ENCODE measurements at places on chromosomes 13 and 19.

GRCh38 chr19:10945264-10945663, 15.6 kb upstream of the SMARCA4 start:
- no peak for DNase-seq

DNA sequence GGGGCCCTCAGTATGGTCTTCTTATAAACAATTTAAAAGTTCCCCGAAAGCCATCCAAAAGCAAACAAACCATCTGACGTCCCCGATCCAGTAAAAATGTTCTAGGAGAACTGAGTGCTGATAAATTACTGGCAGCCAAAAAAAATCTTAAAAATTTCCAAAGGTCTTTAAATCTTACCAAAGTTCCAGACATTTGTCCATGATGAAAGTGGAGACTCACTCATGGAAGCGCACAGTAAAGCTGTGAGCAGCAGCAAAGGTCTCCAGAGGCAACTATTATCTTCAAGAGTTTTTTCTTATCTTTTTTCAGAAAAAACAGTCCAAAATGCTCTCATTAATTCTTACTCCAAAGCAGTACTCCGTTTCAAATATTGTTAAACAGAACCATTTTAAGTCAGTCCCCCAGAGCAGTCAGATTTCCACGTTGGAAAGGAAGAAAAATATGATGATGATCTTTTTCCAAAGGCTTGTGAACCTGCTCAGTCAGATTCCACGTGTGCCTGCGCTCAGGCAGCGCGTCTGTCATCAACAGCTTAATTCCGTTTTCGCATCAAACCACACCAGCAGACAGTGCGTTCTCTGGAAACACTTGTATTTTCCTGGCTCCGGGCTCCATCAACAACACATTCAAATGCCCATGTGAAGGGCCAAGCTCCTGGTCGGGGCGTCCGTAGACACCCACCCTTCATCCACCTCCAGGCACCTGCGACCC, 85.4 kb downstream of the COL4A1 start:
- DNase-seq: peak; percentile 74

GRCh38 chr19:30088567-30088966, 146.5 kb downstream of the URI1 start:
- DNase-seq: no peak

- no peak for DNase-seq
Observed at GRCh38 chr19:1222394-1222793, 15.4 kb downstream of the CBARP start.

- DNase-seq: no peak
Observed at GRCh38 chr13:106098778-106099177, 436.7 kb downstream of the EFNB2 start.

GRCh38 chr13:22287343-22287920, 616.6 kb downstream of the FGF9 start:
- no peak for DNase-seq

GRCh38 chr19:19409205-19409604, 3.7 kb downstream of the GATAD2A start:
- no peak for DNase-seq

- peak; percentile 51 for DNase-seq
Observed at GRCh38 chr13:87274209-87274819, 396.9 kb upstream of the SLITRK5 start.

DNA sequence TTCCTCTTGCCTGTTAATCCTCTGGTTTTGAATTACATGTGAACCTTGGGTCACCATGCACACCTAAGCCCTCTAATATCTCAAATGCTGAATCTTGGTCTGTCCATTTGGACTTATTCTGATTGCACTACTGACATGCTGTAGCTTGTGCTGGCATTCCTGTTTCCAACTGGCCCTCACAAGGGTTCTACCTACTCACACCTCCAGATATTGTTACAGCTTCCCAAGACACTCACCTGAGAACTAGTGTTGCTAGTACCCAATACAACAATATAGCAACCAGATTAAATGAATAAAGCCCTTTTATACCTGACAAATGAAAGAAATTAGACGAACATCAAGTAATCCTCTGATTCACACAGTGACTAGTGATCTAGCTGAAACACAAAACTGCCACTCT, 16.6 kb downstream of the TEX30 start:
- no peak for DNase-seq

DNA sequence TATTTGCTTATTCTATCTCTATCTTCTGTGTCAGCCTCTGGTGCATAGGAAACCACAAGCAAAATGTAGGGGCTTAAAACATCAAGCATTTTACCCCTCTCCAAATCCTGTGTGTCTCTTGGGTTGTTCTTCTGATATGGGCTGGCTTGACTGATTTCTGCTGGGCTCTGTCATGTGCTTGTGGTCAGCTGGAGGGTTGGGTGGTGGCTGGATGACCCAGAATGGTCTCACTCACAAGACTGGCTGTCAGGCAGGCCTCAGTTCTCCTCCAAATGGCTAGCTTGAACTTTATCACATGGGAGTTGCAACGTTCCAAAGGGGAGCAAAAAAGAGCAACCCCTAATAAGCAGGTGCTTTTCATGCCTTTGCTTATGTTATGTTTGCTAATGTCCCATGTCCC, 9.6 kb upstream of the LYPD5 start:
- no peak for DNase-seq

DNA sequence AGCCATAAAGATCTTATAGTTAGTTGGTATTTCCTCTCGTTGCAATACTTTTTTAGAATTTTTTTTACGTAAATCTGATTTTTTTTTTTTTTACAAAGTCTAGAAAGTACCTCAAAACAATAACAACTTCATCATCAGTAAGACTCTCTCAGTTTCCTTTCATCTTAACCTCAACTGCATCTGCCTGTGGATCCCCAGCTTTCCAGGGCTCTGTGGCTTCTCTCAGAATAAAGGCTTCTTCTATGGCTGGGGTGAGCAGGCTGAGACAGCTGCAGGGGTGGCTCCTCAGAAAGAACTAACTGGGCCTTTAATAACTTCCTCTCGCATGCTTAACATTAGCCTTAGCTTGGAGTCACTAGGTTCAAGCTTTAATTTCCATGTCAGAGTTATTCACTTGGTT, 4.2 kb downstream of the ZNF506 start:
- no peak for DNase-seq

- peak; percentile 86 for DNase-seq
Observed at GRCh38 chr13:67175836-67176459, 54.2 kb downstream of the PCDH9 start.

- no peak for DNase-seq
Observed at GRCh38 chr13:107518292-107518691, 697.0 kb downstream of the LIG4 start.

DNA sequence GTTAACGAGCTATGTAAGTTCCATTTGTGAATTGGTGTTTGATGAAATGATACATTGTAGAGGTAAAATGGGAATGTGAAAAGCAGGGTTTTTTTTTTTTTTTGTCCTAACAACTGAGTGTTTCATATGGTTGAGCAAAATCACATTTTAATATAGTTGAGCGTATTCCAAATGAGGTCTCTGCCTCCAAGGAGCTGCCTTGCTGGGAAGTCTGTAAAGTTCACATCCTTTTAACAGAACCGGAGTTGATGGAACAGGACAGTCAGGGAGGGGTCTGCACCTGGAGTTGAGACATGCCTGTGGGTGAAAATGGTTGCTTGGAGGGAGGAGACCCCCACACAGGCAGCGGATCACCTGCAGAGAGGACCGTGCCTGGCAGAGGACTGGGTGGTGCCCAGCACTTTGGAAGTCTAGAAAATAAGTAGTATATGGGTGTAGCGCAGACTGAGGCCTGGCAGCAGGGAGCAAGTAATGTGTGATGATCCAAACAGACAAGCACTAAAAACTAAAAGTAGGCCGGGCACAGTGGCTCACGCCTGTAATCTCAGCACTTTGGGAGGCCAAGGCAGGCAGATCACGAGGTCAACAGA, 75.2 kb upstream of the UBAC2 start:
- DNase-seq: no peak

- no peak for DNase-seq
Observed at GRCh38 chr13:105343134-105343806, 1192.2 kb downstream of the EFNB2 start.

DNA sequence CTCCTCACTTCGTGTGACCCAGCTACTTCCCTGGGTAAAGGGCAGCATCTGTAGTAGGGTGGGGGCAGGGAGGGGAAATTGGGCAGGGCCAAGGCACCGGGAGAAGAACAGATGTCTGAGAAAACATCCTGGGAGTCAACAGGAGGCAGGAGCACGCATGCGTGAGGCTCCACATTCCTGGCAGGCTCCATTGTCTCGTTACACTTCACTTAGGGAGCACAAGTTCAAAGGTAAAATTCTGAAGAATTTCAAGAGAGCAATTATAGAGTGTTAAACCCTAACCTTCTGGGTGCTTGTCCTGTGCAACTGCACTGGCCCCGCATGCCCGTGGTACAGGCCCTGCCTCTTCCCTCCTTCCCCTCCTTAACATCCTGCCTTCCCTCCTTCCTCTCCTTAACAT, 79.6 kb upstream of the POMP start:
- no peak for DNase-seq

DNA sequence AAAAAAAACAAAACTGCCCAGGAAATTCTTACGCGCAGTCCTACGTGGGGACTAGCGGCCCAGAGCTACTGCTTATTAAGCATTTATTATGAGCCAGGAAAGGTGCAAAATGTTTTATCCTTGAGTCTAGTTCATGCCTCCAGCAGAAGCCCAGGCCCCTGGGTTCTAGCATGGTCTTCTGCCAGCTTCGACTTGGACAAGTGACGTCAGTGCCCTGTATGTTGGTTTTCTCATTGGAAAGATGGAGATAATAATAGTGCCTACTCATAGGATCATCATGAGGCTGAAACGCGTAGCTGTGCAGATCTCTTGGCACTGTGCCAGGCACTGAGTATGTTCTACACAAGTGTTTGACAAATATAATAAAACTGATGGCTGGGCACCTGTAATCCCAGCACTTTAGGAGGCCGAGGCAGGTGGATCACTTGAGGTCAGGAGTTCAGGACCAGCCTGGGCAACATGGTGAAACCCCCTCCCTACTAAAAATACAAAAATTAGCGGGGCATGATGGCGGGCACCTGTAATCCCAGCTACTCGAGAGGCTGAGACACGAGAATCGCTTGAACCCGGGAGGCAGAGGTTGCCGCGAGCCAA, 12.4 kb upstream of the SULT2B1 start:
- peak; percentile 98 for DNase-seq

- peak; percentile 33 for DNase-seq
Observed at GRCh38 chr13:21671620-21672286, 880 bp downstream of the FGF9 start.

DNA sequence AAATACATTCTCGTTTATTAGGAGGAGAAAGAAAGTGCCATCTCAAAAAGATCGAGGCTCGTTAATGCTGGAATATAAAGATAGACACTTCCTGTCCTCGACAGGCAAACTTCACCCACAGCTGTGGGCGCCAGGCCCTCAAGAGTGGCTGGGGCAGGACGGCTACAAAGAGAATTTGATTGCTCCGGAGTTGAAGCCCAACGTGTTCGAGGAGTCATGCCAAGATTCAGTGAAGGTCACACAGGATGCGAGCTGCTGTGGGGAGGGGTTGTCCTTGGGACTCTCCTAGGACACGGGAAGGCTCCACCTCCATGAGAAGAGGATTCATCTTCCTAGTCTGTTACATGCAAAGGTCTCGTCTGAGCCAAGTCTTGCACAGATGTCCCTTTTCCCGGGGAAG, 16.3 kb upstream of the PTPRS start:
- no peak for DNase-seq

DNA sequence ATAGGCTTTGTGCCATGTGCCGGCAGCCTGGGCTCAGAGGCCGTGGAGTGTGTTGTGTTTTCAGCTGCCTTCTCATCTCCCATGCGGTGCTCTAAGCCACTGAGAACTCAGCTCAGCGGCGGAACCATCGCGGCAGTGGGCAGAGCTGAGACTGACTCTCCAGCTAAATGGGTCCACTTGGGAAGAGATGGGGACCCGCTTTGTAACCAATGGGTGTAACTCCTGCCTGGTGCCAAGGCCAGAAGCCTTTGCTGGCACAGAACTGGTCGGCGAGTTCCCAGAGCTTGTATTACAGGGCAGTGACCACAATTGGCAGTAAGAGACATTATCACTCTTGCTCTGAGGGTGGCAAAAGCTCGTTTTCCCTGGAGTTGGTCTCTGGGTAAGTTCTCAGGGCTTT, 183.0 kb downstream of the STK24 start:
- no peak for DNase-seq

GRCh38 chr13:93959796-93960533, 519.5 kb downstream of the DCT start:
- no peak for DNase-seq

DNA sequence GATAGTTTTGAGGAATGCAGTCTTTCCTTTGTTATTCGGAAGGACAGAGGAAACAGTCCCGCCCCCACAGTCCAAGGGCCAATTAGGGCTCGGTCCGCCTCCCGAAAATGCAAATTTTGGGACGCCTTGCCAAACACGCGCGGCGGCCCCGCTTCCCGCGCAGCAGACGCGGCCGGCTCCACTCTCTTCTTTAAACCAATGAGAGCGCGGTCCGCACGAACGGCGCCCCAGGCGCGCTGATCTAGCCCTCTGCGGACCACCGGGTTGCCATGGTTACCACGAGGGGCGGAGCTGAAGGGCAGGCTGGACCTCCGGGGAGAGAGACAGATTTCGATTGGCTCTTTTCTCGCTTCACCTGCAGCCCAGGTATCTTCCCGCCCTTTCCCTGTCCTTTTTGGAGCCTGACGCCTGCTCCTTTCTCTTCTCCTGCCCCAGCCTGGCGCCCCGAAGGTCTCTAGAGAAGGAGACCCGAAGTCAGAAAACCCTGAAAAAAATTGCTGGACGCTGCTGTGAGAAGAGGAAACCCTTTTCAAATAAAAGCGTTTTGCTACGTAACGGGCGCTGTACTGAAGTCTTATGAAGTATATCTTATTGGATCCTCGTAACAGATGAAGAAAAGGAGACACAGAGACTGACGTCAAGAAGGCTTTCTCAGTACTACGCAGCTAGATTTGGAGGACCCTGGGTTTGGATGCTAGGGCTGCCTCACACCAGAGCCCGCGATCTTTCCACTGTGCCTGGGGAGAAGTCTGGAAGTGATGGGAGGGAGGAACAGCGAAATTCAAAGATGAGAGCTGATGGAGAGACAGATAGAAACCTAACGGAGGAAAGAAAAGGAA, 2.0 kb downstream of the PTH2 start:
- peak; percentile 96 for DNase-seq

DNA sequence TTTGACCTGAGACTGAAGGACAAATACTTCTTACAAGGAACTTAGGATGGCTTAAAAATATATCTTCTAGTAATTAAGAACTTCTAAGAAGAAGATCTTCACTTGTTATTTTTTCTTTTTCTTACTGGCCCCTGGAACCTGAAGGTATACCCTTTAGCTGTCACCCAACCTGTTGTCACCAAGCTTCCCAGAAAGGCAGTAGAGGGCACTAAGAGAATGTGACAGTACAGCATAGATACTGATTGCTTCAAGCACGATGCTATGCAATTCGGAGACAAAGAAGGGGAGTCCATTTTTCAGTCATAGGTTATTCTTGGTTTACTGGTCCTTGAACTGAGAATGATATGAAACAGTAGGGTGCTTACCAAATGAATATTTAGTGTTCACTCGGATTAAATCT, 208.3 kb upstream of the PCDH9 start:
- DNase-seq: no peak

GRCh38 chr13:51093574-51093973, 17.5 kb downstream of the C13orf42 start:
- no peak for DNase-seq

GRCh38 chr13:36163286-36163685, 32.1 kb upstream of the DCLK1 start:
- peak; percentile 86 for DNase-seq

Measured in NCI-H1105 treated with DMSO at 0.1 percent for 48 hours (cell line).